Neural crest cell (in vitro differentiated cells): ENCODE measurements at places on chromosomes 4 and X. TPM values are rescaled to one million over a fixed set of nuclear protein-coding genes. Genes with fewer than 3 reads are reported as not detected.

- no peak overlapping the region for H3K27ac ChIP-seq
- H3K36me3 ChIP-seq: no peaks in the 10 kb centered on the region
- DNase-seq: no peak
- H3K4me3 ChIP-seq: no peak overlapping the region
- no peaks in the 10 kb centered on the region for H3K27me3 ChIP-seq
- no peaks in the 10 kb centered on the region for H3K4me1 ChIP-seq
Measured at GRCh38 chrX:118216509-118216908, 99.9 kb upstream of the KLHL13 start.

DNA sequence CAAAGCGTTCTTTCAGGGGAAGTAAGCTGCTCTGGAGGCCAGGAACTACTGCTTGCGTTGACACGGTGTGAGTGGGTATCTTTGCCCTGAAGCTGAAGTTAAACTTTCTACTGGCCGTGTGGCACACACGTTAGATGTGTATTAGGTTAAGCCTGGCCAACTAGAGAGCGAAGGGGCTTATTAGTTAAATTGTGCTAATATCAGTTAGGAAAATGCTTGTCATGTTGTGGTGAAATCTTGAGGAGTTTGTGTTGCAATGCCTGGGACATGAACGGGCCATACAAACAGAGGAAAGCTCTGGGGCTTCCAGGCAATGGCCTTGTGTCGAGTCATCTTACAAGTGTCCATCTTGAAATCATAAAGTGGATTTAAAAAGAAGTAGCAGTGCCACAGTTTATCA, 62.6 kb downstream of the NSUN7 start:
- H3K27ac ChIP-seq: peak overlapping the region; percentile 83
- H3K4me3 ChIP-seq: no peak overlapping the region
- no peak for DNase-seq
- peaks cover 10% of the 10 kb centered on the region for H3K4me1 ChIP-seq
- no peaks in the 10 kb centered on the region for H3K27me3 ChIP-seq

DNA sequence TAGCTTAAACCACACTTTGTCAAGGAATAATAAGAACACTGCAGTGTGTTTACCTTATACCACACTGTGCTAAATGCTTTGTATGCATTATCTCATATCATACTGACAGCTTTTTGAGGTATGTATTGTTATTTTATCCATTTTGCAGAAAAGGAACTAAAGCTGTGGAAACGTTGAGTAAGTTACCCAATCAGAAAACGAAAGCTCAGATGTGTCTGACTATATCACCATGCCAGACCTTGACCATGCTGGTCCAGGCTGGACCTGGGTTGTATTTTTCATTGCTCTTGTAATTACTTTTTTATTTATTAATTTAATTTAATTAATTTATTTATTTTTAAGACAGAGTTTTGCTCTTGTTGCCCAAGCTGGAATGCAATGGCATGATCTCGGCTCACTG, 2.1 kb downstream of the HSD17B11 start:
- no peaks in the 10 kb centered on the region for H3K27me3 ChIP-seq
- peak overlapping the region; percentile 31 for H3K4me3 ChIP-seq
- H3K27ac ChIP-seq: no peak overlapping the region
- no peak for DNase-seq

GRCh38 chr4:152516156-152516555, 19.7 kb downstream of the FBXW7 start:
- H3K36me3 ChIP-seq: peaks cover 8% of the 10 kb centered on the region
- H3K4me3 ChIP-seq: no peak overlapping the region
- DNase-seq: no peak

DNA sequence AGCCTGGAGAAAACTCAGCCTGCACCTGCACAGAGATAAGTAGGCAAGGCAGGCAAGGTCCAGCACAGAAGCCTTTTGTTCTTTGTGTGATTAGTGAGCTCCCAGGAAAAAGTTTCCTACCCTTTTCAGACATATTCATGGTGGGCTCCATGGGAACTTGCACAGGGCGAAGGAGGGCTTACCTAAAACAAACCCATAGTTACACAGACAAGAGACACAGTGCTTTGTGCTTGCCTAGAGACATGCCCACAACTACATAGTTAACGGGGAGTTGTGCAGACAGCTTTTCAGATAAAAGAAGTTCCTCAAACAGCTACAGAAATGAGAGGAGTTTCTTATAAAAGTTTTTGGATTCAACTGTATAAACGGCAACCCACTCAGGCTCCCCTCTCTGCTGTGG, 180.5 kb downstream of the GLUD2 start:
- no peak for DNase-seq
- H3K4me1 ChIP-seq: peaks cover 13% of the 10 kb centered on the region
- H3K27ac ChIP-seq: peak overlapping the region; percentile 75
- no peaks in the 10 kb centered on the region for H3K27me3 ChIP-seq

DNA sequence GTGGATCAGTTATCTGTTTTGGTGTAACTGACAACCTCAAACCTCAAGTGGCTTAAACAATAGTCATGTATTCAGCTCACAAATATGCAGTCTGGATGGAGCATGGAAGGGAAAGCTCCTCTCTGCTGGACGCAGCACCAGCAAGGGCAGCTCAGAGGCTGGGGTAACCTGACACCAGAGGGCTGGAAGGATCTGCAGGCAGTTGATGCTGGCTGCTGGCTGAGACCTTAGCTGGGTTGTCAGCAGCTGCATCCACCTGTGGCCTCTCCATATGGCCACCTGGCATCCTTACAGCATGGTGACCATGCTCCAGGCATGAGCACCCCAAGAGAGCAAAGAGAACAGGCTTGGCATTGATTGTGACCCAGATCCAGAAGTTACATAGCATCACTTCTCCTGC, 46.7 kb downstream of the ENPP6 start:
- H3K4me1 ChIP-seq: peaks cover 4% of the 10 kb centered on the region
- no peak for DNase-seq
- no peak overlapping the region for H3K27ac ChIP-seq
- H3K36me3 ChIP-seq: no peaks in the 10 kb centered on the region
- H3K27me3 ChIP-seq: peaks cover 26% of the 10 kb centered on the region
- H3K4me3 ChIP-seq: no peak overlapping the region

GRCh38 chr4:7063362-7063761, 4.5 kb downstream of the GRPEL1 start:
- H3K4me3 ChIP-seq: peak overlapping the region; percentile 20
- H3K36me3 ChIP-seq: peaks cover 12% of the 10 kb centered on the region
- DNase-seq: no peak
- no peaks in the 10 kb centered on the region for H3K27me3 ChIP-seq

DNA sequence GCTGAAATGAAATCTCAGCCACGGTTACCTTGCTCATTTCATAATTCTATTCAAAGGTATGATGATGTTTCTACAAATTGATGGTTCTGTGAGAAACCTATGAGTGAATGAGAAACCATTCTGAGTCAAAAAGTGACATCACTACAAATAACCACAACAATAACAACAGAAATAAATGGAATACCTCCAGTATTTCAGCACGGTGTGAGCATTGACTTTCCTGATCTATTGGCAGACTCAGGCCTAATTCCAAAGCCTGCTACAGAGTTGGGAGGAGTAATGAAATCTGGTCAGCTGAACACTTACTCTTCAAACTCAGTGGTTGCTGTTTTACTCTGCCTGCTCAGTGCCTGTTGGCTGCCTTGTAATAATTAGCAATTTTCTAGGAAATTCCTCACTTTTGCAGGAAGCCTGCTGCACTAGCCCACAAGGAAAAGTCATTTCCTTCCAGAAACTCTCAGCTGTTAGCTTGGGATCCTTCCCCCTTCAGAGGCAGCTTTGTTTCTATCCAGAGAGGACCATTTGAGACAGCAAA, 18.8 kb upstream of the SYNPO2 start:
- peaks cover 8% of the 10 kb centered on the region for H3K4me1 ChIP-seq
- H3K27me3 ChIP-seq: no peaks in the 10 kb centered on the region
- no peaks in the 10 kb centered on the region for H3K36me3 ChIP-seq
- no peak for DNase-seq
- no peak overlapping the region for H3K4me3 ChIP-seq
- H3K27ac ChIP-seq: no peak overlapping the region

GRCh38 chr4:17613761-17614415, 553 bp upstream of the MED28 start:
- H3K27me3 ChIP-seq: no peaks in the 10 kb centered on the region

DNA sequence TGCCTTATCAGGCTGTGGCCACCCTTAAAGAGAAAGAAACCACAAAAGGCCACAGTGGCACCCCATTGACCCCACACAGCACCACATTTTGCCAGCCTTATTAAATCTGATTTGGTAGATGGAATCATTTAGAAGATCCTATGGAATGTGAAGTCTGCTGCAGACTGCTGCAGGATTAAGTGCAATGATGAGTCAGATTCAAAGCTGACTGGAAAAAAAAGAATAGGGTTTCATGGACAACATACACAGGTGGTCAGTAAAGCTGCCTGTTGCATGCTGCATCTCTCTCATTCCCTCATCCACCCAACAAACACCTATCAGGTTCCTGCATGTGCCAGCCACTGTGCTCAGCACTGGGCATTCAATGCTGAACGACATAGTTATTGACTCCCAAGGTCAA, 56.6 kb downstream of the CHST7 start:
- H3K36me3 ChIP-seq: peaks cover 8% of the 10 kb centered on the region
- peaks cover 9% of the 10 kb centered on the region for H3K4me1 ChIP-seq
- H3K27me3 ChIP-seq: no peaks in the 10 kb centered on the region
- no peak overlapping the region for H3K27ac ChIP-seq
- no peak for DNase-seq

DNA sequence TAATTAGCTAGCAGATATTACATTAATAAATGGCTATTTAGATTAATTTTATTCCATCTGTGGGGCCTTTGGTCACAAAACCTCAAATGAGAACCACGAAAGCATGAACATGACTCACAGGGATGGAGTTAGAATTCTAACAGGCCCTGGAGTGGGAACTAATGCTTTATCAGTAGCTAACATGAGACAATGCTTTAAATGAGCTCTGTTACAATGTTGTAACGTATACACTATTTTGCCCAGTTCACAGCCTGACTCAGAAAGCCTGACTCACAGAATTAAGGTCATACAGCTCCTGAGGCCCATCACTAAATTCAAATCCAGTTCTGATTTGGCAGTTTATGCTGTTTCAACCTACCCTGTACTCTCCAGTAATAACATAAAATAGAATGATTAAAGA, 23.2 kb downstream of the VEGFC start:
- DNase-seq: no peak
- H3K4me1 ChIP-seq: no peaks in the 10 kb centered on the region
- no peaks in the 10 kb centered on the region for H3K27me3 ChIP-seq
- no peaks in the 10 kb centered on the region for H3K36me3 ChIP-seq
- no peak overlapping the region for H3K4me3 ChIP-seq
- H3K27ac ChIP-seq: no peak overlapping the region

GRCh38 chr4:109690690-109691410, 12.4 kb downstream of the CASP6 start:
- no peak overlapping the region for H3K27ac ChIP-seq
- H3K4me1 ChIP-seq: no peaks in the 10 kb centered on the region
- DNase-seq: no peak
- H3K4me3 ChIP-seq: no peak overlapping the region

DNA sequence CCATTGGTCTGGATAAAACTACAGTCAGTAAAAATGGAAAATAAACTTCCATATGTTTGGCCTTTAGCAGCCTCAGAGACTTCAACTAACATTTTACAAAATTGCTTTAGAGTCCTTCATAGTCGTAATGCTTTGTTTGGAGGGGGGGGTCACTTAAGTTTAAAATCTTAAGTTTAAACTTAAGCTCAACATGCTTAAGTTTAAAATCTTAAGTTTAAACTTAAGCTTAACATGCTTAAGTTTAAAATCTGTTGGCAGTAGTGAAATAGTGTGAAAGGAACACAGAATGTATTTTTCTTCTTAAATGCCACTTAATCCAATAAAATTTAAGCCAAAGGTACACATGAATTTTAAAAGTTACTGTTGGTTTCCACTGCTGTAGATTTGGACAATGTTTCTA, 45.9 kb upstream of the UNC5C start:
- peaks cover 6% of the 10 kb centered on the region for H3K4me1 ChIP-seq
- no peak for DNase-seq
- H3K4me3 ChIP-seq: no peak overlapping the region
- no peak overlapping the region for H3K27ac ChIP-seq

GRCh38 chrX:124127496-124127895, 166.0 kb downstream of the STAG2 start:
- H3K27ac ChIP-seq: no peak overlapping the region
- DNase-seq: no peak
- H3K4me3 ChIP-seq: no peak overlapping the region
- peaks cover 9% of the 10 kb centered on the region for H3K36me3 ChIP-seq
- no peaks in the 10 kb centered on the region for H3K27me3 ChIP-seq

- no peak for DNase-seq
- H3K4me3 ChIP-seq: no peak overlapping the region
- no peaks in the 10 kb centered on the region for H3K4me1 ChIP-seq
- H3K27ac ChIP-seq: peak overlapping the region; percentile 89
- H3K36me3 ChIP-seq: no peaks in the 10 kb centered on the region
Measured at GRCh38 chr4:6134612-6135220, 65.6 kb downstream of the JAKMIP1 start.

DNA sequence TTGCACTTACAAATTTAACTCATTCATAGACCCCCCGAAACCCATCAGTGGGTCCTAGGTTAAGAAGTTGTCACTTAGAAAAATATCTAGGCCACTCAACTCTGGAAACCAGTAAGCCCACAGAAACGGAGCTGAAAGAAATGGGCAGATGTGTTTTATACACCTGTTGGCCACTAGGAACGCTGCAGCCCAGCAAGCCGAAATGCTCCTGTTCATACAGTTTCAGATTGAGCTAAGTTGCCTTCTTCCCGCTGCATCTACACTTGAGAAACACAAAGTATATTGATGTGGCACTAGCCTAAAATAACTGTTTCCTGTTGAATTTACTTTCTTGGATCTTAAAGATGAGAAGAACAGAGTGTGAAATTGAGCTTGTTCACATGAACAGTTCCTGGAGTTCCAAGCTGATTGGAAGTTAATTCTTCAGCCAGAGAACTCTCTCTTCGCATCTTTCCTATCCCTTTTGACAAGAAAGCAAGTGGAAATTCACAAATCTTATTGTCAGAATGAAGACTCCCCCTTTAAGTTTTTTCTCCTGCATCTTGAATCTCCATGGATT, 174.1 kb downstream of the RBMX2 start:
- peaks cover 16% of the 10 kb centered on the region for H3K4me1 ChIP-seq
- no peak overlapping the region for H3K27ac ChIP-seq
- H3K27me3 ChIP-seq: no peaks in the 10 kb centered on the region
- peaks cover 3% of the 10 kb centered on the region for H3K36me3 ChIP-seq

IL13RA2 gene
- total RNA-seq: 0.51 and 0.57 TPM in 2 replicates

LNX1 gene
- total RNA-seq: not detected in 2 replicates

DCHS2 gene
- 0.91 and 1.2 TPM in 2 replicates for total RNA-seq

SAGE1 gene
- not detected in 2 replicates for total RNA-seq

RNF212 gene
- total RNA-seq: 2.7 and 5.0 TPM in 2 replicates

EDA2R gene
- total RNA-seq: 2.8 and 3.6 TPM in 2 replicates

MAGED2 gene
- total RNA-seq: 238 and 259 TPM in 2 replicates

IQSEC2 gene
- total RNA-seq: 0.96 and 1.7 TPM in 2 replicates

FAM53A gene
- 3.6 and 4.3 TPM in 2 replicates for total RNA-seq
